Sigmoid colon (tissue), 7 donors: ENCODE measurements at places on chromosomes 5 and 9. TPM values are rescaled to one million over a fixed set of nuclear protein-coding genes. Genes with fewer than 3 reads are reported as not detected.

DNA sequence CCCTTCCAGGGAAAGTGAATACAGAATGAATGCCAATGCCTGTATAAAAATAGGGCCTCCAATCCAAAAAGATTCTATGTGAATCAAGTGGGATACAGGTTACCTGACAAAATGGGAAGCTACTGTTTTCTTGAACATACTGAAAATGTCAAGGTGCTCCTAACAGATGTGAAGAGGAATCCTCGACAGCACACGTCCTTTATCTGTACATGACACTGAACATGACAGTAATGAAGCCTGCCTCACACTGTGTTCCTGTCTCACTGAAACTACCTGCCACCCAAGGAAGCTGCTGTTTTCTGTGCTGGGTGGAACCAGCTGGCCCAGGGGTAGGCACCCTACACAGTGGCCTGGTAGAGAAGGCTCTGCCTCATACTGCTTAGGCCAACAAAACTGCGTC, 165.3 kb upstream of the RAPGEF1 start:
- no peaks in the 10 kb centered on the region for H3K27me3 ChIP-seq
- no peaks in the 10 kb centered on the region for H3K4me1 ChIP-seq
- no peak for DNase-seq

- no peaks in the 10 kb centered on the region for H3K36me3 ChIP-seq
- no peaks in the 10 kb centered on the region for H3K27me3 ChIP-seq
- H3K4me1 ChIP-seq = no peaks in the 10 kb centered on the region
- no peak for DNase-seq
- peak overlapping the region; percentile 84 for H3K27ac ChIP-seq
Observed at GRCh38 chr9:97502984-97503861, 1.8 kb downstream of the TMOD1 start.

SLC6A19 gene
- polyA plus RNA-seq = 6.6 TPM

DNA sequence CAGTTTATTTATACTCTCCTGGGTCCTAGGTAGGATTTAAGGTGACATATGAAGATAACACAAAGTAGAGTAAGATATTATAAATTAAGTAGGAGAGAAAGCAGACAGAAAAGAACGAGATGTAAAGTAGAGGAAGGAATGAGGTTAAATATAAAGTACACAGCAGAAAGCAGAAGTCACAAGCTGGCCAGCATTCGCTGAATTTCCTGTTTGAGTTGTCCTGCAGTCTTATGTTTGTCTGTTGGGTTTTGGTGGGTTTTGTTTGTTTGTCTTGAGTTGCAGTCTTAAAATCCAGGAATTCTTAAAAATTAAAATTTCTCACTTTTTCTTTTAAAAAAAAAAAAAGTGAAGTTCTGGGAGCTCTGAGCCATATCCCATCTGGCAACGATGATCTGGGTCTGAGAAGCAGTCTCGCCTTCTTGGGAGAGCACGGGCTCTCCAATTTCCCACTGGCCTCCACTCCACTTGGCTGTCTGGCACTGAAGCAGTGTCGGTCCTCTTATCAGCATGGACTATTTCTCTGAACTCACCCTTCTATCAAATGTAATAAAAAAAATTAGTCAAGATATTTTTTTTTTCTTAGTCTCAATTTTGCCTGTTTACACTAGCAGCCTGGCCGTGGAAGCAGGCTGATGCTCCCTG, 2.0 kb downstream of the S100Z start:
- DNase-seq = no peak
- no peaks in the 10 kb centered on the region for H3K27me3 ChIP-seq
- H3K4me3 ChIP-seq = no peak overlapping the region
- H3K27ac ChIP-seq = no peak overlapping the region

DNA sequence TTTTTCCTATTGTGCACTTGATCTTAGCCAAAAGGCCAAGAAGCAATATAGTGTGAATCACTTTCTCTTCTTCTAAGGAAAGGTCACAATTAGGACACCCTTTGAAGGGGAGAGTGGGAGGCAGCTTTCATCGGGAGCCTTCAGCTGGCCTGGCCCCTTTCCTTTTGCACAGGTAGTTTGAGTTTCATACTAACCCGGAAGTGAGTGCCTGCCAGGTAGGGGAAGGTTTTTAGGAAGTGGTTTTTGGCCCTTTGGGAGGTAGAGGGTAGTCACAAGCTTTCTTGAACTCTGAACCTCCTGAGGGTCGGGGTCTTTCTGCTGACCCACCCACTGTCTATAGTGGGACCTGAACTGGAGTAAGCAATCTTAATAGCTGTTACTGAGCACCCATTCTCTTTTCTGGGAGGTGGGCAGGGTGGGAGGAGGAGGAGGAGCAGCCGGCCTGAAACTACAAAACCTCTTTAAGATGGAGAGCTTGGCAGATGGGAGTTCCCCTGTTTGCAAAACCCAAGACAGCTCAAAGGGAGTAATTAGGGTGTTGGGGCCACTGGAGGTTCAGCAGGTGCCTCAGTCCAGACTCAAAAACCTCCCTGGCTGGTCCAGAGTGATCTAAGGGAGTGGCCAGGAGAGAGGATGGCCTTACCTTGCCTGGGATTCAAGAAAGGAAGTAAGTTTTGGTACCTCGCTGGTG, 6.0 kb downstream of the LARP1 start:
- no peak overlapping the region for H3K4me3 ChIP-seq
- peak overlapping the region; percentile 40 for H3K27ac ChIP-seq
- peaks cover 67% of the 10 kb centered on the region for H3K4me1 ChIP-seq
- DNase-seq = no peak
- no peaks in the 10 kb centered on the region for H3K36me3 ChIP-seq

- H3K4me3 ChIP-seq = no peak overlapping the region
- no peaks in the 10 kb centered on the region for H3K36me3 ChIP-seq
- no peaks in the 10 kb centered on the region for H3K4me1 ChIP-seq
- no peaks in the 10 kb centered on the region for H3K27me3 ChIP-seq
- H3K27ac ChIP-seq = no peak overlapping the region
Observed at GRCh38 chr5:158514319-158514985, 585.3 kb downstream of the EBF1 start.

DNA sequence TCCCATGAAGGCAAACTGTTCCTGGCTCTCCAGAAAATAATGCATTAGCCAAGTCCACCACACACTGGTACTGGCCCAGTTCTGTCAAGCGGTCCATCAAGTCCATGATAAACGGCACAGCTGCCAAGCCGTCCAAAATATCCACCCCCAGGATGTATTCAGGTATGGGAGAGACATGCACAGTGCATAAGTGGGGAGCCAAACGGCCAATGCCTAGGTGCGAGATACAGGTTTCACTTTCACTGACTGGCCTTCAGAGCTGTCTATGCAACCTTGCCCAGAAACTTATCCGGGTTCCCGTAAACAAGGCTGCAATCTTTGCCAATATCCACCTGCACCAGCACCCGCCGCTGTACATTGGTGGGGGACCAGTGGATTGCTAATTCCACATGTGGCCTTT, 795.8 kb downstream of the EFNA5 start:
- no peaks in the 10 kb centered on the region for H3K36me3 ChIP-seq
- DNase-seq = no peak
- no peak overlapping the region for H3K27ac ChIP-seq
- H3K4me3 ChIP-seq = no peak overlapping the region
- H3K4me1 ChIP-seq = no peaks in the 10 kb centered on the region
- no peaks in the 10 kb centered on the region for H3K27me3 ChIP-seq
